ENCODE measurements at places on chromosomes 5 and 9.

DNA sequence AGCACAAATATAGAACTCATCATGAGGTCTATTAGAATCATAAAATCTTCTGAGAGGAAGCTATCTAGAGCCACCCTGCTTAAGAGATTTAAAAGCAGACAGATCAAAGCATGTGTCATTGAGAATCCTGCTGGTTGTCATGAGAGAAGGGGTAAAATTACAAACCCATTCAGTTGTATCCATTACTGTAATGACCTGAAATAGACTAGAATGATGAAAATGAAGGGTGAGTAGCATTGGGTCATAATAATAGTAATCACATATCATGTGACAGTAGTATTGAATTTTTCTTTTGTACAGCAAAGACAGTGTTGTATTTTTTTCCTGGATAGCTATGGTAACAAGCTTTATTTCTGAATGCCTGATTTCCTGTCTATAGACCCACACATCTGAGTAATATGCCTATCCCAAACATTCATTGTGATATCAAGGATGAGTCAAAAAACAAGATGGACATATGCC is 149.0 kb downstream of the PDE4D start:
- no peak for DNase-seq

DNA sequence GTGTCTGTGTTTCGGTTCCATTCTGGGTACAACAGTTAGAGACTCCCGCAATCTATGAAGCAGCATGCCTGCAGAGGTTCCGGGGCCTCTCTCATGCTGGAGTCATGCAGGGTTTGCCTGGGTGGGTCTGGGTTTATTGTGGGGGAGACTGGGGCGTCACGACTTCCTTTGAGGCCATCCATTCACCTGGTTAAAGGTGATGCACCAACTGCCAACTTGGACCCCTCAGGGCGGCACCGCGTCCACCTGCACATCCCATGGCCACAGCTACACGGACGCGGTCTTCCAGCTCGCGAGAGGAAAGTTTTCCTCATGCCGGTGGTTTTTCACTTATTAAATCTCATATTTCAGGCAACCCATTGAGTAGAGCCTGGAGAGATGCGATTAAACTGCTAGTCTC is 30.9 kb upstream of the IRX4 start:
- DNase-seq, result no peak

DNA sequence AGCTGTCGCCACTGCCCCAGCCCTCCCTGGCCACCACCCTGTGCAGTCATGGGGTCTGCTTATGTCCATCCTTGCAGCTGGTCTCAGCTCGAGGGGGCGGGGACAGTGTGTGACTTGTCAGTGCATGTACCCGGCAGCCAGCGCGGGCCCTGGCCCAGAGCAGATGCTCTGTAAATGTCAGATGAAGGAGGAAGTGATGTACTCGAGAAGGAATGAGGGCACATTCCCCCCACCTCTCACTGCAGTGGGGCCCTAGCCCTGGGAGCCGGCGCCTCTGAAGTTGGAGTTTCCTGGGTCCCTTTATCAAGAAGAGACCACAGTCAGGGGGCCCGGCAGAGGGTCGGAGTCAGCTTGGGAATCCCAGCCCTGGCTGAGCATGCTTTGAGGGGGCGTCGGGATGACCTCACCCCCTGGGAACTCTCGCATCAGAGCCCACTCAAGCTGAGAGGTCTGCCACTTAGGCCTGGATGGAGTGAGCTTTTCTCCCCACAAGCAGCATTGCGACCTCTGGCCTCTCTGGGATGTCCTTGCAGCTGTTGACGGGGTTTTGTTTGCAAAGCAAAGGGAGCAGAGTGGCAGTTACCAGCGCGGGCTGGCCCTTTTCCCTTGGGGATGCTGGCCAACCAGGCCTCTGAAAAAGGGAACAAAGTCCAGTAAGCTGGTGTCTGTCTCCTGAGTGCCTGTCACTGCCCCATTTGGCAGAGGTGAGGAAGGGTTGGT is 19.0 kb downstream of the NEURL1B start:
- DNase-seq, result peak; percentile 80

- peak; percentile 9 for DNase-seq
These were observed 472.0 kb downstream of the NFIB start for GRCh38 chr9:13841746-13842462.

DNA sequence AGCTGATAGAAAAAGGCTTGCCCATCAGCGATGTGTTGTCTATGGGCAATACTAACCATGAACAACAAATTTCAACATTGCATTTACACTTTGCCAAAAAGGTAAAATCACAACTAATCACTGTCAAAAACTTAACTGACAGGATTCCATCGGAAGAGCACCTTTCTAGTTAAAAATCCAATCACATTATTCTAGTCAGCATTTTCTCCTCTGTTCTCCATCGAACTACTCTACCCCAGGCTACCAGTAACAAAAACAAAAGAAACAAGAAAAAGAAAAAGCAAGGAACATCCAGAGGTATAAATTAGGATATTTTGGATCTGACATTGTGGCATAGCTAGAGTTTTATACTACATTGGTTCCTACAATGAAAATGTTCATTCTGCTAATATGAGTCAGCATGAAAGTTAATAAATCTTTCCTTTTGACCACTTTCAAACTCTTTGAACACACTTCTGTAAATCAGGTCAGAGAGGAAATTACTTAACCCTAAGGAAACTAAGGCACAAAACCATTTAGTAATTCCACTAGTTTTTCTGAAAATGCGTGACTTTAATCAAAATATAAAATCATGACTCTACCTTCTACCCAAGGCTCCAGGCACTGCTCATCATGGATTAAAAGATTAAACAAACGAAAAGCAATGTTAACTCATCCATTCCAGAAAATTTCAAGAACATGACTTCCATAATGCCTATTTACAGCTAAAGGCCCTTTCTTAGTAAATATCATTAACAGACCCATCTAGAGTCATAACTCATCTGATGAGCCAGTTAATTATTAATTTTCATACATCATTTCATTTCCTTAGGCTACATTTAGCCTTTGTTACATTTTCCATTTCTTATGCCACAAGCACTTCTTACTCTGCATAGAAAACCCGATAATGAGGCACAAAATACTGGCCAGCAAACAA is 10.2 kb downstream of the GLIS3 start:
- no peak for DNase-seq
